ENCODE measurements at places on chromosomes 1 and 21.

DNA sequence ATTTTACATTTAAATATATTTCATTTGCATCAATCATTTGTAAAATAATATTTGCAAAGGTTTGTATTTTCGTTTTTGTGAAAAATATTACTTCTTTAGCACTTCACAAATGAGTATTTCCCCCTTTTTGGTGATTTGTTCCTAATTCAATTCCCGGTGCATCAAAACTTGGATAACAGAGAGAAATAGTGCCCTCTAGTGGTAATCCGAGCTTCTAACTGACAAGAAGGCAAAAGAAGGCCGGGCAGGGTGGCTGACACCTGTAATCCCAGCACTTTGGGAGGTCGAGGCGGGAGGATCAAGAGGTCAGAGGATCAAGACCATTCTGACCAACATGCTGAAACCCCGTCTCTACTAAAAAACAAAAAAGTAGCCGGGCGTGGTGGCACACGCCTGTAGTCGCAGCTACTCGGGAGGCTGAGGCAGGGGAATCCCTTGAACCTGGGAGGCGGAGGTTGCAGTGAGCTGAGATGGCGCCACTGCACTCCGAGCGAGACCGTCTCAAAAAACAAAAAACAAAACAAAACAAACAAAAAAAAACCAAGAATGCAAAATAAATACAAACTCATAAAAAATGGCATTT is 137.7 kb downstream of the COL11A1 start:
- no peak for DNase-seq

DNA sequence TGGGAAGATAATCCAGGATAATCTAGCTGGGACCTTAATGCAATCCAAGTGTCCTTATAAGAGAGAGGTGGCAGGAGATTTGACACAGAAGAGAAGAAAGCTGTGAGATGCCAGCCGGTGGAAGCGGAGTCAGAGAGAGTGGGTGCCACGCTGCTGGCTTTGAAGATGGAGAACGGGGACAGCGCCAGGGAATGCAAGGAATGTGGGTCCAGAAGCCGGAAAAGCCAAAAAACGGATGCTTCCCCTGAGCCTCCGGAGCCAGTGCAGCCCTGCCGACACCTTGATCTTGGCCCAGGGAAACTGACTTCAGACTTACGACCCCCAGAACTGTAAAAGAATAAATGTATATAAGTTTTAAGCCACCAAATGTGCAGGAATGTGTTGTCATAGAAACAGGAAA is 152.6 kb downstream of the ZNF281 start:
- DNase-seq, result no peak

DNA sequence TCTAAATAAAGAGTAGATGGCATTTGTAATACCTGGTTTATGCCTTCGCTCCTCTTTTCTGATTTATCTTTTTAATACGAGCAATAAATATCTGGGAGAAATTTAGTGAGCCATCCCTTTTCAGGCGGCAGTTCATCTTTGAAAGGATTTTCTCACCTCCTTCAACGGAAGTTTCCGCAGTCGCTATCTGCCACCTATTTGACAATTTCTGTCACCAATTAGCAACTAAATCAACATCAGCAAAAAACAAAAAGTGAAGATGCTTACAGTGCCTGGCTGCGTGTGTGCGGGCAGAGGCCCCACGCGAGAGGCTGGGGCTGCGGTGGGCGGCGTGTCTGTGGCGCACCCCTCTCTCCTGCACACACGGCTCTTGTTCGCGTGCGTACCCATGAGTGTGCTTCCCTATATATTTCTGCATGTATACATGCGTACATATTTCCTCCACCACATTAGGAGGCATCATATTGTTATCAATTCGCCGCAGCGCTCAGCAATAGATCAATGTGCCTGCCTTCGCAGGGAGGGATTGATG is 117.3 kb upstream of the BARHL2 start:
- no peak for DNase-seq

DNA sequence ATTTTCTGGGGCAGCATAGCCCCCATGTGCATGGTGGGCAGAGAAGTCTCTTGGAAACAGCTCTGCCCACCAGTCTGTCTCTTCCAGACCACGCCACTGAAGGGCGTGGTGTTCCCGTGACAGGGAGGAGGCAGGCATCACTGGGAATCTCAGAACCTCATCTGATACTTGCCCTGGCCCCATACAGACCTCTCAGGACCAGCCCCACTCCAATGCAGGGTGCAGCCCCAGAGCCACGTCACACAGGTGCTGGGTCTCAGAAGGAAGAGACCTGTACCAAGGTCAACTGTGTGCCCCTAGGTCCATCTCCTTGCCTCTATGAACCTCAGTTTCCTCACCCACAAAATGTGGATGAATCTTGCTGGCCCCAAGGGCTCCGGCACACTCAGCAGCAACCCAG is 7.3 kb downstream of the RAP1GAP start:
- DNase-seq, result no peak

- DNase-seq, result no peak
Observed at GRCh38 chr21:15964236-15964855, 234.6 kb downstream of the USP25 start.

DNA sequence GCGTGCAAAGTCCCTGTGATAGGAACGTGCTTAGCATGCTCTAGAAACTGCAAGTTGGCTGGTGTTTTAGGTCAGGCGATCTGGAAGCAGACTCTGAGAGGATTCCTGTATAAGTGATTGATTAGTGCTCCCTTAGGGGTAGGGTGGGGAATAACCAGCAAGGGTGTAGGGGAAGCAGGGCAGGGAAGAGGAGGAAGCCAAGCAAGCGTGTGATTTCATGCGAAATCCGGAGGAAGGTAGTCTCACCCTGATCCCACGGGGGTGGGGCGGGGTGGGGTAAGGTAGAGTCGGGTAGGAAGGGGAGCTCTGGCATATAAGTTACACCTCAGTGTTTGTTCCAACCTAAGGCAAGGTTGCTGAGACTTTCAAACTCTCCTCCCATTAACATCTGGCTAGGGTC is 24.9 kb upstream of the CTPS1 start:
- DNase-seq, result no peak

DNA sequence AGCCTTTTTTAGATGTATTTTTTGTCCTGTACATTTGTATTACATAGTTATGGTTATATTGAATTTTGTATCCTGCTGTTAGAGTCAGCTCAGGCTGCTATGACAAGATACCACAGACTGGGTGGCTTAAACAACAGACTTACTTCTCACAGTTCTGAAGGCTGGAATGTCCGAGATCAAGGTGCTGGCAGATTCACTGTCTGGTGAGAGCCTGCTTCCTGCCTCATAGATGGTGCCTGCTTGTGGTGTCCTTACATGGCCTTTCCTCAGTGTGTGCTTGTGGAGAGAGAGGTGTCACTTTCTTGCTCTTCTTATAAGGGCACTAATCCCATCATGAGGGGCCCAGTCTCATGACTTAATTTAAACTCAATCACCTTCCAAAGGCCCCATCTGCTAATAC is 23.1 kb upstream of the MYSM1 start:
- DNase-seq, result no peak

DNA sequence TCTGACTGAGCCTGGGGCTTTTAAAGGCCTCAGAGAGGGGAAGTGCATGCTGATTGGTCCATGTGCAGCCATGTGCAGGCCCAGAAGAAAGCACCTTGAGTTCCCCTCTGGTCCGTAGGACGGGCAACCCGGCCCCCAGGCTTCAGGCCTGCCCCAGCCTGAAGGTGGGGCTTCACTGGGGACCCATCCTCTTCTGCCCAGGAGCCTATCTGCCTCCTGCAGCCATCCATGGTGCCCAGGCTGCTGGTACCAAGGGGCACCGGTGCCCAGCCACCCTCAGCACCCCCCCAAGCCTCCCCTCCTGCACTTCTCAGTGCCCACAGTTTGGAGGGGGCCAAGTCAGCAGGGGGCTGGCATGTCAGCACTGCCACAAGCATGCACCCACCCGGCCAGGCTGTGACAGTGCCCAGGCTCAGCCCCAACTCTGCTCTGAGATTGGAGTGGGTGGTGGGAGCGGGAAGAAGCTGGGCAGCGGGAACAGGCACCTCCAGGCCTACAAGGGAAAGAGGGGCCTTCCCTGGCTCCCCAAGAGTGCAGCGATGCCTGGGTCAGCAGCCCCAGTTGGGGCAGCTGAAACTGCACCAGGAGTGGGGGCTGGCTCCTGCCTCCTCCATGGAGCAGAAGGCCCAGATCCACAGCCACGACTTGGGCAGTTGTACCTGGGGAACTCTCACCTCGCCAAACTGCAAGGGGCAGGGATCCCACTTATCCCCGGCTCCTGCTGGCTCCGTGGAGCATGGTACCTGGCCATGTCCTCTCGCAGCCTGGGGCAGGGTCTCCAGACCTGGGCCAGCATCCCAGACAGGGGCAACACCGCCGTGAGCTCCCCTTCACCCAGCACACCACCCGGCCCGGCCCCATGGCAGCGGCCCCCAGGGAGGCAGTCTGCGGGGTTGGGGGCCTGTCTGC is 11.7 kb downstream of the COL6A2 start:
- no peak for DNase-seq

DNA sequence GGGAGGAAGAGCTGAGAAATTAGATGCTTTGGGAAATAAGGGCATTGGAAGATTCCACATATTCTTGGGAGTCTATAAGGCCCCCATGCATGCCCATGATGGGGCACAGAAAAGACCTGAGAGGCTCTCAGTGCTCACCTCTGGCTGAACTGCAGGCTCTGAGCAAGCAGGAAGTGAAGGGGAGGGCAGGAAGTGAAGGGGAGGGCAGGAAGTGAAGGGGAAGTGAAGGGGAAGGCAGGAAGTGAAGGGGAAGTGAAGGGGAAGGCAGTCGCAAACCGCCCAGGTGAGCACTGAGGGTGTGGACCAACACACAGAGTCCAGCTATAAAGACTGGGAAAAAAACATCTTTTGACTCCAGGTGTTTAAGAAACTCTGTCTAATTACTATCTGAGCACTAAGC is 3.5 kb downstream of the KRTAP10-9 start:
- DNase-seq, result no peak

DNA sequence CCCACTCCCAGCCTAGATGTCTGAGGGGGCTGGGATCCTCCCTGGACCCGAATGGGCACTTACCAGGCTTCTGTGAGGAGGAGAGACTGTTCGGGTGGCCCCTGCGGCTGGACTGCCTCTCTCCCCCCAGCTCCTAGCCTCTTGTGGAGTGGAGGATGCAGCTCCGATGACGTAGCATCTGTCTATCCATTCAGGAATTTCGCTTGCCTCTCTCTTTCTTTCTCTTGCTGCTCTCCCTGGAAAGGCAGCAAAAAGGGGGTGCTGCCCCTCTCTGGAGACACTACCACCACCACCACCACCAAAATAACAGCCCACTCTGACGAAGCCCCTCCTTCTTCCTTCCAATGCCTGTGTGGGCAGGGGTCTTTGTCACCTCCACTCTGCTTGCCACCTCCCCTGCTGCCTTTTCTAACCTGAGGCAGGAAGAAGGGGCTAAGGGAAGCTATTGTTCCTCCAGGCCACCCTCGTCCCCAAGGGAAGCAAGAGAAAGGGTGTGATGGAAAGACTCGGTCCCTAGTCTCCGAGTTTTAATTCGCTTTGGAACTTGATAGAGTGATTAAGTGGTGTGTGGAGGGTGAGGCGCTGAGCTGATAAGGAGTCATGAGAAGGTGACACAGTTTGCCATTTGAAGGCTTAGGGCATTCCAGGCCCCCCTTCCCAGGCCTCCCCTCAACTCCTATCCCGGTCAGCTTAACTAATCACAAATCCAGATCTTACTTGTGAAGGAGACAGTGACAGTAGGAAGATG is 60.5 kb downstream of the RHBG start:
- no peak for DNase-seq

GRCh38 chr1:111818081-111818480 is 62.4 kb downstream of the DDX20 start:
- DNase-seq, result no peak

DNA sequence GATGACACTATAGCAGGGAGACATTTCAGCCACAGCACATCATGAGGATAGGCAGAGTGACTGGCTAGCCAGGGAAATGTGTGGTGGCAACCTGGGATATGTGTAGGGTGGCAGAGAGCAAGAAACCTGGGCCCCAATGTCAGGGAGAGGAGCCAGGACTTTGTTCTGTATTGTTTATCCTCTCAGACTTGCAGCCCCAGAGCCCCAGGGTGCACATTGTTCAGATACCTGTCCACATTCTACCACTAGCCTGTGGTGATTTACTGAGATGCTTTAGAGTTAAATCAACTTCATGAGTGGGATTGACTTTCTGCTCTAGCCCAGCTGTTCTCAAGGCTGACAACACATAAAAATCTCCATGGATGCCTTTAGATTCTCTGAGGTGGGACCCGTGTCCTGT is 61.5 kb downstream of the MAB21L3 start:
- DNase-seq, result no peak

DNA sequence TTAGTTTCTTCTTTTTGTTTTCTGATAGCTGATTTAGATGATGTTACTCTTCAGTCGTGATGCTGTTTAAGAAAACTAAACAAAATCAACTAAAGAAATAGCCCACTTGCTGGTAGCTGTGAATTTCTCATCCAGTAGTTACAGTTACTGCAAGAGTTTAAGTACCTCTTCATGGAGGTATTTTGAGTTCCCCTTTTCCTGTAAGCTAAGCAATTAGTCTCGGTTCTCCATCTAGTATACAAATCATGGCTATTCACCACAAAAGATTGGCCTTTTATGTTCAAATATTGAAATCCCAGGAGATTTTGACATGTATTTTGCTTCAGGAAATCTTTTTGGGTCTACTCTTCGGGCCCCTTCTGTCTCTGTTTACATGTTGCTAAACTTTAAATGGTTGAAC is 31.1 kb downstream of the HUNK start:
- DNase-seq, result no peak

DNA sequence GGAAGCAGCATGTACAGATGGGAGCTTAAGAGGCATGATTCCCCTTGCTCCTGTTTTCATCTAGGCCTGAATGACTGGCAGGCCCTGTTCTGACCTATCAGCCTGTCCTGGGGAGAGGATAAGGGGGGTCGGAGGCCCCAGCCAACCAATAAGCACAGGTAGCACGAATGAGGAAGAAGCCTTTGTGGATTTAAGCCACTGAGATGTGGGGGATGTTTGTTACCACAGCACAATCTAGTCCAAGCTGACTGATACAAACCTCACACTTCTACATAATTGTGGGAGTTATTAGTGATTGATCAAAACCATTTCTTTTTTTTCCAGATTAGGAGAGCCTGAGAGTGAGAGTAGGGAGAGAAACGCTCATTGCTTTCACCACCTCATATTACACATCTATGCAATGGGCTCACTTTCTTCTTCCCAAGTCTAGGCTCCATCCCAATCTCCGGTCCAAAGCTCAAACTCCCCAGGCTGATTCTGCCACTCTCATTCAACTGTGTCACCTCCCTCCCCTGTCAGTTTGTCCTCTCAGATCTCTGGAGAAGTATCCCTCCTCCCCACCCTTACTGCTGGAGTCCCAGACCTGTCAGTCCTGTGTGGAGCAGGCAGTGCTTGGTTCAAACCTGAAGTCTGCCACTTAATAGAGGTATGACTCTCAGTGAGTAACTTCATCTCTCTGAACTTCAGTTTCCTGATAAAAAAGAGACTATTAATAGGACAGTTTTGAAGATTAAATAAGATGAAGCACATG is 220.5 kb downstream of the PTPRU start:
- no peak for DNase-seq
